Neural crest cell (in vitro differentiated cells): ENCODE measurements at places on chromosomes 2 and 18. TPM values are rescaled to one million over a fixed set of nuclear protein-coding genes. Genes with fewer than 3 reads are reported as not detected.
A peak's percentile ranks its signal among the peaks of the same experiment; 100 is the strongest.

MOCOS gene
- 2.6 TPM in 2 replicates for total RNA-seq

GPR35 gene
- total RNA-seq: 1.7 and 2.0 TPM in 2 replicates

TANC1 gene
- total RNA-seq: 13.2 and 14.1 TPM in 2 replicates

ANKRD53 gene
- 1.2 and 1.7 TPM in 2 replicates for total RNA-seq

CELF4 gene
- 1.8 and 1.9 TPM in 2 replicates for total RNA-seq

FER1L5 gene
- total RNA-seq: 0.57 and 0.89 TPM in 2 replicates

AQP12B gene
- not detected in 2 replicates for total RNA-seq

WNT10A gene
- not detected in 2 replicates for total RNA-seq

COLEC11 gene
- total RNA-seq: not detected in 2 replicates

FSHR gene
- not detected in 2 replicates for total RNA-seq

IL1RL1 gene
- not detected in 2 replicates for total RNA-seq

DNA sequence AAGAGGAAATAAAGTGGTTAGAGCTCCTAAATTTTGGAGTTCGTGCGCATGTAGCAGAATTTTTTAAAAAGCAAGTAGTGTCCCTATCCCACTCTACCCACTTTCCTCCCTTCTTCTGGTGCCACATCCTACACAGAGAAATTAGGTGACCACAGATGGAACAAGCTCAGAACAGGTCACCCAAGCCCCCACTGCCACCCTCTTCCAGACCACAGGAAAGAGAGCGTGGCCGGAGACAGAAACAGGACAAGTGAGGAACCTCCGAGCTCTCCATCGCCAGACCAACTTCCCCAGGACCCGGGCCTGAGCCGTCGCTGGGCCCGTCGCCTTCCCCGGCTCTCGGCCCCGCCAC is 433 bp downstream of the NPC1 start:
- peaks cover 53% of the 10 kb centered on the region for H3K4me1 ChIP-seq
- DNase-seq: no peak
- peak overlapping the region; percentile 95 for H3K4me3 ChIP-seq
- H3K36me3 ChIP-seq: no peaks in the 10 kb centered on the region
- peak overlapping the region; percentile 73 for H3K27ac ChIP-seq

GRCh38 chr2:23427976-23428375 is 43.0 kb downstream of the KLHL29 start:
- H3K27ac ChIP-seq: no peak overlapping the region
- peaks cover 21% of the 10 kb centered on the region for H3K4me1 ChIP-seq

DNA sequence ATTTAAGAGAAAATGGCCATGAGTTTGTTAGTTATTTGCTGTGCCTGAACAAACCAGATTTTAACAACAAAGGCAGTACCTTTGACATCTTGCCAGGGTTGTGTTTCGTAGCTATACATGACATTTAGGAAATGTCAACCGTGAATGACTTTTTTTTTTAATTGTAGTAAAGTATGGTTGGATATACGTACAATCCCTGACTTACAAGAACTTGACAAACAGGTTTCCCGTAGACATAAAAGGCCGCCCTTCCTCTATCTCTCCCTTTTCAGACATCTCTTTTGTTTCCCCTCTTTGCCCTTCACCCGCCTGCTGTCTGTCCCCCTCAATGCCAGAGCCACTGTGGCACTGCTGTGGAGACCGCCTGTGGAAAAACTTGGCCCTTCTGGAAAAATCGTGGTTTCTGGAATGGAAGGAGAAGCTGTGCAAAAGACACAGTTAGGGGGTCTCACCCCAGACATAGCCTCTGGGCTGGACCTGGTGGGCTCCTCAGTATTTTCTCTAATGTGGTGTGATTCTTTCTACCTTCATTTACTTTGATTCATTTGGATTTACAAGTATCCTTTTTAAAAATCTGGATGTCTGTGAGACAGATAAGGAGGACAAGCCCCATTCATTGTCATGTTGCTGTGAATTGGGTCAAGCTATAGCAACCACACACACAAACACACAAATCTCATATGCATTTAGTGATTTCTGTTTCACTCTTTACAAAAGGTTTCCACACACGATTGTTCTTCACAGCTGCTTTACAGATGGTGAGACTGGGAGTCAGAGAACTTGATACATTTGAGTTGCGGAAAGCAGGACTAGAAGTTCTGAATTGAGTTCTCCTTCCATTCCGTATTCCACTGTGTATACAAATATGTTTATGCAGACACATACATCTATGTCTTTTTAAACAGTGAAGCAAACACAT is 48.6 kb downstream of the SPATS2L start:
- DNase-seq: no peak
- no peaks in the 10 kb centered on the region for H3K36me3 ChIP-seq
- H3K27ac ChIP-seq: no peak overlapping the region
- peaks cover 25% of the 10 kb centered on the region for H3K27me3 ChIP-seq
- no peak overlapping the region for H3K4me3 ChIP-seq

- peaks cover 5% of the 10 kb centered on the region for H3K4me1 ChIP-seq
- no peaks in the 10 kb centered on the region for H3K36me3 ChIP-seq
- no peak overlapping the region for H3K4me3 ChIP-seq
- DNase-seq: no peak
Observed at GRCh38 chr2:8586457-8587051, 95.3 kb upstream of the ID2 start.

- H3K4me1 ChIP-seq: peaks cover 62% of the 10 kb centered on the region
- no peak overlapping the region for H3K27ac ChIP-seq
- no peaks in the 10 kb centered on the region for H3K27me3 ChIP-seq
- DNase-seq: no peak
- peaks cover 6% of the 10 kb centered on the region for H3K36me3 ChIP-seq
- H3K4me3 ChIP-seq: no peak overlapping the region
Observed at GRCh38 chr2:39120521-39120770, 405 bp downstream of the SOS1 start.

GRCh38 chr2:65076345-65076710 is 20.1 kb downstream of the CEP68 start:
- H3K27me3 ChIP-seq: no peaks in the 10 kb centered on the region
- H3K36me3 ChIP-seq: peaks cover 9% of the 10 kb centered on the region
- H3K4me1 ChIP-seq: no peaks in the 10 kb centered on the region
- DNase-seq: no peak
- no peak overlapping the region for H3K27ac ChIP-seq

GRCh38 chr2:239958473-239958765 is 66.7 kb downstream of the NDUFA10 start:
- no peaks in the 10 kb centered on the region for H3K27me3 ChIP-seq
- no peak overlapping the region for H3K4me3 ChIP-seq
- no peaks in the 10 kb centered on the region for H3K4me1 ChIP-seq
- DNase-seq: no peak

DNA sequence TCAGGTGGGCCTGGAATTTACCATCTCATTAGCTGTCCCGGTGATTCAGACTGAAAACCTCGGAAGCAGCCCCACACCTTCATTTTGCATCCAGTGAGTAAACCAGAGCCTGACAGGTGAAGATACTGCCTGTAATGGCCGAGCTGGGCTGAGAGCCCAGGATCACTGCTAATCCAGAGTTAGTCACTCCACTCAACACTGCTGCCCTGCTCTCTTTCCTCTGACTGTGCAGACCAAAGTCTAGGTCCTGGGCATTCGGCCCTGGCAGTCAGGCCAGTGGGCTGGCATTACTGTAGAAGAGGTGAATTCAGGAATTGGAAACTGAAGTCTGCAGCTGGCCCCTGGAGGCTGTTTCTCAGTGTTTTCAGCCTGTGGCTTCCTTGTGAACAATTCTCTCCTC is 44.3 kb downstream of the TMEM17 start:
- no peak overlapping the region for H3K27ac ChIP-seq
- H3K27me3 ChIP-seq: no peaks in the 10 kb centered on the region
- H3K4me3 ChIP-seq: no peak overlapping the region
- H3K36me3 ChIP-seq: no peaks in the 10 kb centered on the region

DNA sequence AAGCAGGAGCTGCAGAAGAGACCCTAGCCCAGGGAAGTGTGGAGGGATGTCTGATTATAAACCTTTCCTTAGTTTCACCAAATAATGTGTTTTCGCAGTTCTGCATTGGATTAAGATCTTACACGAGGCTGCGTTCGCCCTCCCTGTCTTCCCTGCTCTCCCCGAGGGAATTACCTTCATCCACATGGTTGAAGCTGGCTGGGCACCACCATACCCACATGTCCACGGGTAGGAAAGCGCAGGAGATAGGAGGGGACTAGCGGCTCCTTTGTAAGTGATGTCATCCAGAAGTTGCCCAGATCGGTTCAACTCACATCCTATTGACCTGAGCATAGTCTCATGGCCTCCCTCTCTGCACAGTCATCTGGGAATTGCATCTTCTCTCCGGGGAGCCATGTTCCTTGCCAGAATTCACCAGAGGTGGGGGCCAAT is 1.1 kb downstream of the TTL start:
- H3K4me1 ChIP-seq: peaks cover 22% of the 10 kb centered on the region
- H3K36me3 ChIP-seq: peaks cover 12% of the 10 kb centered on the region
- peak; percentile 6 for DNase-seq
- peaks cover 2% of the 10 kb centered on the region for H3K27me3 ChIP-seq

DNA sequence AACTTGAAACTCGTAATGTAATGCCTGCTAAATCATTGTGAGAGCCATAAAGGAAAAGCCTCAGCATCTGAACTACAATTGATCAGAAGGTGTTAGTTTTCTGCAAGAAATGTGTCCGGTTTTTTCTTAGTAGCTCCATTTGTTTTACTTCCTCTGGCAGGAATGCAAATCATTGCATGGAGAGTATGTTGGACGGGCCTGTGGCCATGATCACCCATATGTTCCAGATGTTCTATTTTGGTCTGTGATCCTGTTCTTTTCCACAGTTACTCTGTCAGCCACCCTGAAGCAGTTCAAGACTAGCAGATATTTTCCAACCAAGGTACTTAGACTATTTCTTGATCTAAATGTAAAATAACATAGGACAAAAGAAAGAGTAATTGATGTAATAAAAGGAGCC is 126.6 kb downstream of the DPP4 start:
- no peaks in the 10 kb centered on the region for H3K4me1 ChIP-seq
- H3K27ac ChIP-seq: no peak overlapping the region
- H3K27me3 ChIP-seq: peaks cover 29% of the 10 kb centered on the region
- H3K4me3 ChIP-seq: no peak overlapping the region
- no peaks in the 10 kb centered on the region for H3K36me3 ChIP-seq

GRCh38 chr2:20185176-20186022 is 39.5 kb downstream of the SDC1 start:
- no peak for DNase-seq
- no peaks in the 10 kb centered on the region for H3K36me3 ChIP-seq
- H3K27ac ChIP-seq: peak overlapping the region; percentile 84
- H3K4me1 ChIP-seq: peaks cover 46% of the 10 kb centered on the region

DNA sequence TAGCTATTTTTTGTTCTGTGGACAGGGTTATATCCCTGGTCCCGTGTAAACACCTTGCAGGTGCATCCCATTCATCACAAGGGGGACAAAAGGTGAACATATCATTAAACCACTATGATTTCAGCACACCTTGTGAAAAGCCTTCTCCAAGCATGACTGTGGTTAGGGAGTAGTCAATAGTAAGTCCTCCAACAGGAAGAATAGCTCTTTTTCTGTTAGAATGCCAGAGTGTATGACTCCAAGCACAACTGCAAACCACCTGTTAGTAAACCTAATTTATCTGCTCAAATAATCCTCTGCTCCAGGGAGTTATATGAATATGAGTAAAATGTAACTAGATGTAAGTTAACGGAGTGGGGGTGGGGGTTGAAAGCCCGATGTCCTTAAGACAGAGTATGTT is 240.5 kb downstream of the AGPS start:
- H3K27ac ChIP-seq: no peak overlapping the region
- no peaks in the 10 kb centered on the region for H3K36me3 ChIP-seq
- H3K4me3 ChIP-seq: no peak overlapping the region
- DNase-seq: no peak
- H3K27me3 ChIP-seq: no peaks in the 10 kb centered on the region
- H3K4me1 ChIP-seq: peaks cover 14% of the 10 kb centered on the region

DNA sequence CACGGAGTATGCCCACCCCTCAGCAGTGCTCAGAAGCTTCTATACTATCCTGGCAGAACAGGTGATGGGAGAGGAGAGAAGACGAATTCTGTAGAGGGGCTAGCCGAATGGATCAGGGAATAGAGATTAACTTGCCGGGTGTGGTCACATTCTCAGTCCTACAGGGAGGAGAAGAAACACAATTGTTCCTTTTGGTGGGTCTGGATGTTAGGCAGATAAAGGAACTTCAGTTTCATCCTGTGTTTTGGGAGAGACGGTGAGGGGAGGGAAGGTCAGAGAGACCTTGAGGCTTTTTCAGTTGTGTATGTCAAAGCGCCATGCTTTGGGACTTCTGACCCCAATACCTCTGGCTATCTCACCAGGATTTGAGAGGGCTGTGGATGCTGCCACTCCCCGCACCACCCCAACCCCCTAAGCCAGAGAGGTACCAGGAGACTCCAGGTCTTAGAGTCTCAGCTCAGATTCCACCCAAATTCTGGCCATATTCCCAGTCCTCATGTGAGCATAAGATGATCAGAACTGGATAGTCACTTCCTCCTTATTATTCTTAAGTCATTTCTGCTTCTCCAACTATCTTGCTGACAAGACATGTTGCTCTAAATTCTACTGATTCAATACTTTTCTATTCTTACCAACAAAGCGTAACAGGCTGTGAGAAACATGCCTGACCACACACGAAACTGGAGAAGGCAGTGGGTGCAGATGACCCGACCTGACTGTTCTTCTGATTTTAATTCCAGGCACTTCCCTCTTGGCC is 2.3 kb upstream of the TMEM37 start:
- peaks cover 72% of the 10 kb centered on the region for H3K4me1 ChIP-seq
- H3K36me3 ChIP-seq: no peaks in the 10 kb centered on the region
- H3K27me3 ChIP-seq: peaks cover 36% of the 10 kb centered on the region
- peak overlapping the region; percentile 56 for H3K4me3 ChIP-seq

DNA sequence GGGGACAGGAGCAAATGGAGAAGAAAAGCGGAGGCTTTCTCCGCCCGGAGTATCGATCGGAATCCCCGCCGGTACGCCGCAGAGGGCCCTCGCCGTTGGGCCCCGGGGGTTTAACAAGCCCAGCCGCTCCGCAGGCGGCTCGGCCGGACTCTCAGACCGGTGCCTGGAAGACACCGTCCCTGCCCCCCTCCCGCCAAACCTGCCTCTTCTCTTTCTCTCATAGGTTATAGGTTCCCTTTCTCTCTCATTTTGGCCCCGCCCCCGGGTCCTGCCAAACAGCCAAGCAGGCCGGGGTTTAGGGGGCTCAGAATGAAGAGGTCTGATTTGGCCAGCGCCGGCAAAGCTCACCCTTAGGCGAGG is 4.4 kb downstream of the ONECUT2 start:
- H3K4me3 ChIP-seq: peak overlapping the region; percentile 91
- peaks cover 48% of the 10 kb centered on the region for H3K4me1 ChIP-seq
- DNase-seq: peak; percentile 13
- no peaks in the 10 kb centered on the region for H3K36me3 ChIP-seq
- H3K27ac ChIP-seq: no peak overlapping the region

- H3K36me3 ChIP-seq: peaks cover 6% of the 10 kb centered on the region
- H3K4me3 ChIP-seq: no peak overlapping the region
- H3K4me1 ChIP-seq: peaks cover 16% of the 10 kb centered on the region
- peaks cover 42% of the 10 kb centered on the region for H3K27me3 ChIP-seq
- H3K27ac ChIP-seq: no peak overlapping the region
Observed at GRCh38 chr2:3706892-3707291, 3.5 kb downstream of the DCDC2C start.

DNA sequence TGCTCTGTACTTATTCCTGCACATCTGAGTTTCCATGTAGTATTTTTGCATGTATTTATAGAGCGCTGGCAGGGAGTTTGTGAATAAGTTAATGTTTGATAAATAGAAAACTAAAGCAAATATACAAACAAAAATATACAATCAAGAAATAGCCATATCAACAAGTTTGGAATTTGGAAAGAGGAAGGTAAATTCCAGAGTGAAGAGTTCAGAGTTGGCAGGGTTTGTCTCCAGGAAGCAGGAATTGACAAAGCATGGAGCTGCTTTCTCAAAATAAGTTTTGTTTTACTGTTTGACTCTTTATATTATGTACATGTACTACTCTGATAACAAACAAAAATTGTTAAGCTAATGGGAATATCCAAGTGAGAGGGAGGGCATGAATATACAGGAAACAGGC is 80.3 kb downstream of the SPOPL start:
- no peak overlapping the region for H3K27ac ChIP-seq
- peaks cover 33% of the 10 kb centered on the region for H3K36me3 ChIP-seq
- H3K4me3 ChIP-seq: no peak overlapping the region
- H3K27me3 ChIP-seq: no peaks in the 10 kb centered on the region
- no peaks in the 10 kb centered on the region for H3K4me1 ChIP-seq

GRCh38 chr2:32538735-32539134 is 89.1 kb upstream of the TTC27 start:
- no peak overlapping the region for H3K4me3 ChIP-seq
